Forelimb muscle (tissue), 1 donor: ENCODE measurements at places on chromosomes 6 and 20. TPM values are rescaled to one million over a fixed set of nuclear protein-coding genes. Genes with fewer than 3 reads are reported as not detected.

SAMD5 gene
- polyA plus RNA-seq: 1.7 TPM

CYP39A1 gene
- 1.3 TPM for polyA plus RNA-seq

IL17F gene
- not detected for polyA plus RNA-seq

ZNF322 gene
- polyA plus RNA-seq: 17.3 TPM

CHMP4B gene
- 66.9 TPM for polyA plus RNA-seq

TOX2 gene
- polyA plus RNA-seq: 2.3 TPM

PCK1 gene
- 0.24 TPM for polyA plus RNA-seq

ANKRD66 gene
- polyA plus RNA-seq: 0.39 TPM

SMLR1 gene
- 0.10 TPM for polyA plus RNA-seq

RALGAPA2 gene
- polyA plus RNA-seq: 8.0 TPM

APOBEC2 gene
- 501 TPM for polyA plus RNA-seq

ZC3H12D gene
- polyA plus RNA-seq: 0.35 TPM

MUC21 gene
- not detected for polyA plus RNA-seq

BPHL gene
- polyA plus RNA-seq: 29.5 TPM

BANF2 gene
- not detected for polyA plus RNA-seq

MAD2L1BP gene
- 16.4 TPM for polyA plus RNA-seq

CLVS2 gene
- 0.34 TPM for polyA plus RNA-seq

MACROD2 gene
- polyA plus RNA-seq: 2.7 TPM

SLC32A1 gene
- not detected for polyA plus RNA-seq

TSBP1 gene
- polyA plus RNA-seq: not detected

TSPO2 gene
- polyA plus RNA-seq: 0.70 TPM

AMD1 gene
- polyA plus RNA-seq: 49.1 TPM

RSPH3 gene
- polyA plus RNA-seq: 2.9 TPM
